Esophagus muscularis mucosa (tissue), 4 donors: ENCODE measurements at places on chromosomes 16 and 17. TPM values are rescaled to one million over a fixed set of nuclear protein-coding genes. Genes with fewer than 3 reads are reported as not detected.

GRCh38 chr16:56421313-56421712 lies 4.0 kb downstream of the AMFR start:
- DNase-seq = no peak

- no peak for DNase-seq
Measured at GRCh38 chr17:8173871-8174322, 2.3 kb downstream of the TMEM107 start.

DNA sequence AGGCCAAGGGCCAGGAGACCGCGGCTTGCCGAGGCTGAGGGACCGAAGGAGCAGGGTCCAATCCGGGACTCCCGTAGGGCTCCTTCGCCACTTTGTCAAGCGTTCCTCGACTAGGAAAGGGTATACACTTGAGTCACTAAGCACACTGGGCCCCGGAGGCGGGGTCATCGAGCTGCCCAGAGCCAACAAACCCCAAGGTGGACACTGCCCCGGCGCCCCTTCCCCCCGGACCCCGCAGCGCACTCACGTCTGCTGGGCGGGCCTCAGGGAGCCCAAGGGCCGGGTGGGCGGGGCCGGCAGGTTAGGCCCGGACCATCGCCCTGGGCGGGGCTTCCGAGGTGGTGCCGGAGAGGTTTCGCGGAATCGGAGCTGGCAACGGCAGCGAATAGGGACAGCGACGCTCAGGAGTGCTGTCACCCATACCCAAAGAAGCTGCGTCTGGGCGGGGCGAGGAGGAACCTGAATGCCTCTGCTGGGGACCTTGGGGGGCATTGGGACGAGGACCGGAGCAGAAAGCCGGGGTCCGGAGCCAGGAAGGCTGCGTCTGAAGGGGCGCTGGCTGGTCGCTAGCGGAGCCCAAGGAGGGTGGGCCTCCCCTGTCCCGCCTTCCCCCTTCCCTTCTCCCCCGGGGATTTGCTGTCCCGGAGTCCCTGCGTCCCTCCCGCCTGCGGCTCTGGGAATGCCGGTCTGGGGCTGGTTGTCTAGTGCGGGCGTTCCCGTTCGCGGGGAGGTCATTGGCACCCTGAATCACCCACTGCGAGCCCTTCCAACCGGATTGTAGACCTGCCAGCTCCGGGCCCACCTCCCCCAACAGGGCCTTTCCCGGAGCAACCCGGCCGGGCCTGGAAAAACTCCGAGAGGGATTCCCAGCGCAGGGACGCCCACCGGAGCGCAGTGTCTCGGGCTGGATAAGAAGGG lies 118.2 kb upstream of the SMURF2 start:
- DNase-seq = no peak

YBX2 gene
- 3.6 TPM for total RNA-seq
